ENCODE measurements at places on chromosomes 6 and 20.

GRCh38 chr6:1735239-1735803 is 125.6 kb downstream of the FOXC1 start:
- no peak for DNase-seq

DNA sequence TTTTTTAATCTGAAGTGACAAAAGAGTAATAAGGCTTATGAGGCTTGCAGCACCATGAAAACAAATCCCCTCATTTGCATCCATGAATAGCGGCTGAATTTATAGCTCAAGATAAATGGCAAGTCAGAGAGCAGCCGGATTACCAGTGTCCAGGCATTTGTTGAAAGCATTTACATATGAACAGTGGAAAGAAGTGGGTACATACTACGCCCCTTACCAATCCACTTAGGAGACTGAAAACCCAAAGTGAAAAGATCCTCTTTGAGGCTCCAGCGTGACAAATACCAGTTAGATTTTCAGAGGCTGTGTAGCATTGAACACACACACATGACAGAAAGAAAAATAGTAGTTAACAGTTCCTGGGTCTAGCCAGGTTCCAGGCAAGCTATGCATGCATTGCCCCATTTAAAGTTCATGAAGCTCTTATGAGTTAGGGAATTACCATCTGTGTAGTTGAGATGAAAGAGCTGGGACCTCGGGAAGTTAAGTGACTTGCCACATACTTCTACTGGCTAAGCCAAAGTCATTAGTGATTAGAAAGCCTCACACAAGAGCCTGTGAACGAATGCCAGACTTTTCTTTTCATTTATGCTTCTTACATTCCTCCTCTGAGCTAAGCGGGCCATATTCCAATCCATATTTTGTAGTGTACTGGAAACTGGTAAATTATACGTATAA is 28.3 kb upstream of the NHSL1 start:
- DNase-seq, result no peak

DNA sequence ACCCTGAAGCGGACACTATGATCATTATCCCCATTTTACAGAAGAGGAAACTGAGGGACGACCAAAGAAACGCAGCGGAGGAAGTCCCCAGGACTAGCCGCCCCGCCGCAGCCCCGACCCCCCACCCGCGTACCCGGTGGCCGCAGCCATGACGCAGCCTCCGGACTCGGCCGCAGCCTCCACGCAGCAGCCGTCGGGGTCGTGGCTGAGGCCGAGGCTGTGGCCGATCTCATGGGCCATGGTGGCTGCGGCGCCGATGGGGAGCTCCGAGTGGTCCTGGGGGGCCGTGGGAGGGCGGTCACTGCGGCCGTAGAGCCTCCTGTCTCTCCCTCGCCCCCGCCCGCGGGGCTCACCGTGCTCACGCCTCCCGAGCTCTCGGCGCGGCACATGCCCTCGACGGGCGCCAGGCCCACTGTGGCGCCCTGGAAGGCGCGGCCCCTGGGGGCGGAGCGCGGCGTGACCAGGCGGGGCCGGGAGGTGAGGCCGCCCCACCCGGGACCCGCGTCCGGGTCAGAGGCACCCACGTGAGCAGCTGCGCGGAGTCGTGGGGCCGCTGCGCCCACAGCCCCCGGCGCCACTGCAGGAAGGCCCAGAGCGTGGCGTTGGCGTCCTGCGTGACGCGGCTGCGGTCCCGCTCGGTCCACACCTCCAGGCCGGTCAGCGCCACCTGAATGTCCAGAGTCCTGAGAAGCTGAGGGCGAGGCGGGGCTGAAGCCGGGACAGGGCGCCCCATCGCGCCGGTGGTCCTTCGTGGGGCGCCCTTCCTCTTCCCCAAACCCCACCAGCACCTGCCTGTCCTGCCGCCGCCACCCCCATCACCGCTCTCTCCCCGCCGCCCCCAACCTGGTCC is 8.4 kb downstream of the ADAM33 start:
- DNase-seq, result no peak

GRCh38 chr6:163960128-163960527 is 545.6 kb downstream of the QKI start:
- no peak for DNase-seq

DNA sequence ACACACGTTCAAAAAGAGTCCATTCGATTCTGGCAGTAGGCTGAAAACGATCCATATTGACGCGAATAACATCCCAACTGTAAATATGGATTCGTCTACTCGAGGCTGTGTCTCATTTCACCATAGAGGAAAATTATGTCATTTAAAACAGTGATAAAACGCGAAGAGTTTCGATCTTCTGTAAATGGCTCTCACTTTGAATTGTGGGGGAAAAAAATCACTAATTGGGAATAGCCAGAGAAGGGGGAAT is 845 bp upstream of the MARCKS start:
- DNase-seq, result peak; percentile 65

DNA sequence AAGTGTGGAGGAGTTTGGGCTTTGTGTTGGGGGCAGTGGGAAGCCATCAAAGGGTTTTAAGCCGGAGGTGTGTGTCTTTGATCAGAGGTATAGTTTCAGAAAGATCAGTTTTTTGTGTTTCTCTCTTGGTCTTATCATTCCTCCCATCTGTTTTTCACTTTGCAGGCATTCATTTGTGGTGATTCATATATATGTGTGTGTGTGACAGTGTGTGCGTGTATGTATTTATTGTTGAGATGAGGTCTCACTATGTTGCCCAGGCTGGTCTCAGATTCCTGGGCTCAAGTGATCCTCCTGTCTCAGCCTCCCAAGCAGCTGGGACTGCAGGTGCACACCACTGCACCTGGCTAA is 11.1 kb upstream of the SERINC3 start:
- no peak for DNase-seq

- DNase-seq, result peak; percentile 13
These were observed 833.5 kb downstream of the DHX35 start for GRCh38 chr20:39795401-39796272.

DNA sequence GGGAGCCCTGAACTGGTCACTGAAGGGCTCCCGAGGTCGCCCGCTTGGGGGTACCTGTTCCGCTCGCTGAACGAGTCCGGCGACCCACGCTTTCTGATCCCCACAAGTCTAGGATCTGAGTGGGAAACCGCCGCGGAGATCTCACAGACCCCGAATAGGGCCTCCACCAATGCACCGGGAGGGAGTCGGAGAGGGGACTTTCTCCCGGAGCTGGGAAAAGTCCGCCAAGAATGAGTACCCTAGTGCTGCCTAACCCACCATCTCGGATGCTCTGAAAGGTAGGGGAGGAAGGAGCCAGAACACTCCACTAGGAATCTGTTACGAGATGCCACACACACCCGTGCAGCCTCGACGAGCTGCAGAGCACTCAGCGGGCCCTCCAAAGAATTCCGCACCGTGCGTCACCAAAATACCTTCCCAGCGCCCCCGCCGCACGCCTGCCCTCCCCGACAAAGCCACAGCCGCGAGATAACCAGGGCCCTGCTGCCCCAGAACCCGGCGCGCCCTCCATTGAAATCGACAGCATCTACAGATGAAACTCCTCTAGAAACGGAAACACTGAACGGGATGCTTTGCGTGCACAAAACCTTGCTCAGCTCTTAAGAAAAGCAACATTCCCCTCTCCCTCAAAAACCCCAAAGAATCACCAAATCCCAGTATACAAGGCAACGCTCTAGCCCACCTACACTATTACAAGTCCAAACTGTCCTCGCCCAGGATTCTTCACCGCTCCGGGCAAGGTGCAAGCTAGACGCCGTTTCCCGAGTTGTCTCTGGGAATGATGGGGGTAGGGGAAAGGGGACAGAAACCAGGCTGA is 686 bp downstream of the COL12A1 start:
- no peak for DNase-seq

GRCh38 chr6:14191761-14192160 is 74.2 kb downstream of the CD83 start:
- DNase-seq, result no peak

DNA sequence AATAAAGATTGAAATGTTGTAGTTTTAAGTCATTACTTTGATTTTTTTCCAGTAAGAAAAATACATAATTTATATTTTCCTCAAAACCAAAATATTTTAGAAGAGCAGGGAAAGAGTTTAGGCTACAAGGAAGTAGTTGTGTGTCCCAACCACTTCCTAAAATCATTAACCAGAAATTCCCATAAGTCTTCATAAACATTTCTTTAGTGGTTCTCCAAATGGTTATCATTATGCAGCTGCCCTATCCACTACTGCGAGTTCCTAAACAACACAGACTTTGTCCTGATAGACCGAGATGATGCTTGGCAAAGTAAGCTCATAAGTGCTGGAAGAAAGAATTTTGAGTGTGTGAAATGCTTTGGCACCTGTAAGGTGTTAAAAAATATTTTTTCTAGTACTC is 93.6 kb downstream of the ARMC2 start:
- DNase-seq, result no peak

GRCh38 chr20:15220778-15221565 is 883.6 kb upstream of the FLRT3 start:
- no peak for DNase-seq

DNA sequence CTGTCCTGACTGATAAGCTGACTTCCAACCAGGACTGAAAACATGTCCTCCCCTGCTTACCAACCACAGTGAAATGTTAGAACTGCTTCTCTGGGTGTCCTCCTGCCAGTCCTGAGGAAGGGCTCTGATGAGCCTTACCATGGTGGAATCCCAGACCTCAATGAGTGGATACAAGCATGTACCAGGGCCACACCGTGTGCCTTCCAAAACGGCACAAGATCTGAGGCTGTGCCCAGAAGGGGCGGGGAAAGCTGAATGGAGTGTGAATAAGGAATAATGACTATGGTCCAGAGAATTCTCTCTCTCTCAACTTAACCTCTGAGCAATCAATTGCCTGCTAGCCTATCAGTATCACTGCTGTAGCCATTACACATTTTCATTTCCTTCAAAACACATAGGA is 51.7 kb downstream of the PDE10A start:
- no peak for DNase-seq

GRCh38 chr6:149094156-149094555 is 223.4 kb upstream of the TAB2 start:
- DNase-seq, result peak; percentile 44

- DNase-seq, result peak; percentile 5
These were observed 2.4 kb downstream of the TCF21 start for GRCh38 chr6:133891149-133891926.

GRCh38 chr6:4186385-4186784 is 51.0 kb upstream of the ECI2 start:
- no peak for DNase-seq

- DNase-seq, result no peak
These were observed 1.4 kb downstream of the IL22RA2 start for GRCh38 chr6:137171824-137172733.

DNA sequence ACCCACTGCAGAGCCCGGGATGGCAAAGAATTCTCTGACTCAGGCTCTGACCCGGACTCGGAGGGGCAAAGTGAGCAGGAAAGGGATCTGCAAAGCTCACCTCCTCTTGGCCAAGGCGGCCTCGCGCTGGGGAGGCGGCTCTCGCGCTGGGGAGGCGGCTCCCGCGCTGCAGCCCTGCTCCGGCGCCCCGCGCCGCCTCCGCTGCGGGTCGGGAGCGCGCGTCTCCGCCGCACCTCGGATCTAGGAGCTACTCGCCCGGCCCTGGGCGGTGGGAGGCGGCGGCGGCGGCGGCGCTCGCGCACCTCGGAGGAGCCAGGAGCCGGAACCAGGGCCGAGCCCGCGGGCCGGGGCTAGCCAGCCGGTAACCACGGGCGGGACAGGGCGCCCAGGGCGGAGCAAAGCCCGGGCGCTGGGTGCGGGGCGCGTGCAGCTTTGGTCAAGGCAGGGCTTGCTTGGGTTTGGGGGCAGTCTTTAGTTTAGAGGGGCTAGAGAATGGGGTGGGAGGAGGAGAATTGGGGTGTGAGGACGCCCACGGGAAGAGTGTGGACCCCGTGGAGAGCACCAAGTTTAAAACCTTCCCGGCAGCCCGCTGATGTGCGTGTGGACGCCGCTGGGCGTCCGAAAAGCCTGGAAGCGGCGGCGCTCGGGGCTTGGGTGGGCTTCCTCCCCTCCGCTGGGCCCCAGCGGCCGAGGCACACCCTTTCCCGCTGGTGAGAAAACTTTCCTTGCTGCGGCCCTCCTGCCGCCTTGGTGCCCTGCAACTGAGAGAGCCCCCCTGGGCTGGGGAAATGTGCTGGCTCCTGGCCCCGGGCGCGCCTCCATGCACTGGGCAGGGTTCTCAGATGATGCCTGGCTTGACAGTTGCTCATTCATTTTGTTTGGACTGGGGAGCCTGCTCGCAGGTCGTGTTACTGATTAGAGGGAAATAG is at the start of gene MRAP2:
MRAP2 (plus strand) TSS at position 250 of the 929 bp plus-strand sequence. CDS start 21,547 bp downstream, outside the sequence.
- peak; percentile 1 for DNase-seq

DNA sequence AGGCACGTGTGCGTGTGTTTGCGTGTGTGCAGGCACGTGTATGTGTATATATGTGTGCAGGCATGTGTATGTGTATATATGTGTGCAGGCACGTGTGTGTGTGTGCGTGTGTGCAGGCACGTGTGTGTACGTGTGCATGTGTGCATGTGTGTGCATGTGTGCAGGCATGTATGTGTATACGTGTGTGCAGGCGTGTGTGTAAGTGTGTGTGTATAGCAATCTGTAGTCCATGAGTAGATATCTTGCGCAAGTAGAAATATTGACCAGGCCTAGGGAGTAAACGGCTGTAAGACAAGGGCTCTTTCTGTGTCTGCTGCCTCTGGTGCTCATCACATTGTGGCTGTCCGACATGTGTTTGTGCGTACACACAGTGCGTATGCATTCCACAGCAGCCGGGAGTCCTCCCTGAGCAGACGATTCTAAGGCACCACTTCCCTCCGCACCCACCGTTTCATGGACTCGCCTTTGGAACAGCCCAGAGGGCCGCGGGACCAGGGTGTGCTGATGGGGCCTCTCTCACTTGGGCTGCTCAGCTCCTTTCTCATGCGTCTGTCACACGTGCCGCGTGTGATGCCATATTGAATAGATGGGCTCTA is 167.6 kb downstream of the ERMARD start:
- no peak for DNase-seq

DNA sequence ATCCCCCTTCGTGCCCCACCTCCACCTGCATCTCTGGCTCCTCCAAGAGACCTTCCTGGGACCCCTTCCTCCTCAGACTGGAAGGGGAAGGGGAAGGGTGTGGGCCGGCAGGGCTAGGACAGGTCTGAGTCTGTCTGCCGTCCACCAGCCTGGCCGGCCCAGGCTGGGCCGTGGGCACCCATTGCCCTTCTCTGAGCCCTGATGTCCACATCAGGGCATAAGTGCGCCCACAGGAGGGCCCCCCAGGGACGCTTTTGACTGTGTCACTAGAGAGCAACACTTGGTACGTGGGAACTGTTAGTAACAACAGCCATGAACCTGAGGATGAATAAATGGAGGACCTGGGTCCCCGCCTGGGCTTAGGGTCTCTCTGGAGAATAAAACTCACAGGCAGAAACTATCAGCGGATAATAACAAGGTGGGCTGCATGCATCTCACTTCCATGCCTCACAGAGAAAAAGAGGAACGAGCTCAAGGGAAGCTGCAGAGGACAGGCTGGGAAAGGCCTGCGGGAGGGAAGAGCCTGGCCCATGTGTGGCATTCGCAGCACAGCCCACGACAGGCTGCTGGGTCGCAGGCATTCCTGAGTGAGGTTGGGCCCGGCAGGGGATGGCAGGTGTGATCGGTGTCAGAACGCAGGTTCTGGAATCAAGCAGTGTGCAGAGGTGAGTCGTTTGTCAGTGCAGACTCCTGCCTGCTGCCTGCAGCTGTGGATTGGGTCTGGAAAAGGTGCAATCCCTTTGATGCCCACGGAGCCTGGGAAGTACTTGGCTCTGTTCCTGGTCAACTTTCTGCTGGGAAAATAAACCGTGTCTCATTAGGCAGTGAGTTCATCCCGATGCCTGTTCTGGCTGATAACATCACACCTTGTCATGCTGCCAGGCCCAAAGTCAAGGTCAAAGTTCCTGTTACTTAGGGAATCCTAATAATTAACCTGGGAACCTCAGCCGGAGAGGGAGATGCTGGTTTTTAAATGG is 60.9 kb downstream of the BCAS4 start:
- no peak for DNase-seq

All from suppressor macrophage treated with lipopolysaccharide for 4 hours (primary cell).